ENCODE measurements at places on chromosomes 1 and 21.

- no peak for DNase-seq
Observed at GRCh38 chr1:217605390-217605789, 25.5 kb downstream of the GPATCH2 start.

DNA sequence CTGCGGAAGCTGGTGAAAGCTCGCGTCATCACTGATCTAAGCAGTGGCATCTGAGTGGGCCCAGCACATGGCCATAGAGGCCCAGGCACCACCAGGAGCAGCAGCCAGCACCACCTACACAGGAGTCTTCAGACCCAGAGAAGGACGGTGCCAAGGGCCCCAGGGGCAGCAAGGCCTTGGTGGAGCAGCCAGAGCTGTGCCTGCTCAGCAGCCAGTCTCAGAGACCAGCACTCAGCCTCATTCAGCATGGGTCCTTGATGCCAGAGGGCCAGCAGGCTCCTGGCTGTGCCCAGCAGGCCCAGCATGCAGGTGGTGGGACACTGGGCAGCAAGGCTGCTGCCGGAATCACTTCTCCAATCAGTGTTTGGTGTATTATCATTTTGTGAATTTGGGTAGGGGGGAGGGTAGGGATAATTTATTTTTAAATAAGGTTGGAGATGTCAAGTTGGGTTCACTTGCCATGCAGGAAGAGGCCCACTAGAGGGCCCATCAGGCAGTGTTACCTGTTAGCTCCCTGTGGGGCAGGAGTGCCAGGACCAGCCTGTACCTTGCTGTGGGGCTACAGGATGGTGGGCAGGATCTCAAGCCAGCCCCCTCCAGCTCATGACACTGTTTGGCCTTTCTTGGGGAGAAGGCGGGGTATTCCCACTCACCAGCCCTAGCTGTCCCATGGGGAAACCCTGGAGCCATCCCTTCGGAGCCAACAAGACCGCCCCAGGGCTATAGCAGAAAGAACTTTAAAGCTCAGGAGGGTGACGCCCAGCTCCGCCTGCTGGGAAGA lies 3.2 kb upstream of the ARTN start:
- DNase-seq, result peak; percentile 52

DNA sequence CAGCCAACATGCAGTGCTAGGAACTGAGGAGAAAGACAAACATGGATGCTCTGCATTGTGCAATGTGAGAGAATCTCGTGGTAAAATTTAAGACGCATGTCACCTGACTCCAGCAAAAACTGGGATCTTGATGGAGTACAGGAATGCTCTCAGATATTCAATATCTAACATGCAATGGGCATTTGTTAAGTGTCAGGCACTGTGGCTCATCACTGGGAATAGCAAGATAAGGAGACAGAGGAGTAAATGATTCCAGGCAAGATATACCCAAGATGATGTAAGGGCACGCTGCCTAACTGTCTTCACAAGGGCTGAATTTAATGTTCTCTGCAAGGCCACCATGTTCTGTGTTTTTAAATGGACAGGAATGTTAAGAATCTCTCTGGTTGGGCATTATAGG lies 67.8 kb downstream of the LPAR3 start:
- DNase-seq, result no peak

- DNase-seq, result no peak
Observed at GRCh38 chr1:191022856-191023255, 545.2 kb upstream of the BRINP3 start.

GRCh38 chr1:175193527-175193910 lies 943 bp upstream of the KIAA0040 start:
- no peak for DNase-seq

DNA sequence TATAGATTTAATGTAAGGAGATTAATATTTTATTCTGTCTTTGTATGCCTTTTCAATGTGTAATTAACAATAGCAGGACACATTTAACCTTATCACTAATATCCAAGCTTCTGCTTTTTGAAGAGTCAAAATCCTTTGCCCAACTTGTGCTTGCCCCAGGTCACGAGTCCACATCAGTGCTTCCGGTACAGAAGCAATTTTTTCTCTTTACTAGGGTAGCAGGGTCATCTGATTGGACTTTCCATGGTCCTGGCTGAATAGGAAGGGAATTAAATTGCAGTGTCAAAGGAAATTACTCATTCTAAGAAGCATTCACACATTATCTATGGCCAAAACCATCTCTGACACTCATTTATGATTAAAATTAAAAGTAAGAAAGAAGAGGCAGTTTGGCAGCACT lies 460.5 kb upstream of the ADGRL2 start:
- no peak for DNase-seq

DNA sequence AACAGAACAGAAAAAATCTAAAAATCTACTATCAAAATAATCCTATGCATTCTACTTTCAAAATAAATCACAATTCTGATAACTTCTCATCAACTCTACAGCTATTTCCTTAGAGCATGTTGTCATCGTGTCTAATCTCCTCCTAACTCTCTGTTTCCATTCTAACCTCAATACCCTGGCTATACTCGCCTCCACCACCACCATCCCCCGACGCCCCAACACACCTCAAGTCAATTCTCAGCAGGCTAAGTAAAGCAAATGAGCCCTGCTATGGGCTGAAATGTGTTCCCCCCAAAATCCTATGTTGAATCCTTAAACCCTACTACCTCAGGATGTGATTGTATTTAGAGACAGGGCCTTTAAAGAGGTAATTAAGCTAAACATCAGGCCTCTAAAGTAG lies 34.6 kb downstream of the NRDC start:
- DNase-seq, result peak; percentile 51

DNA sequence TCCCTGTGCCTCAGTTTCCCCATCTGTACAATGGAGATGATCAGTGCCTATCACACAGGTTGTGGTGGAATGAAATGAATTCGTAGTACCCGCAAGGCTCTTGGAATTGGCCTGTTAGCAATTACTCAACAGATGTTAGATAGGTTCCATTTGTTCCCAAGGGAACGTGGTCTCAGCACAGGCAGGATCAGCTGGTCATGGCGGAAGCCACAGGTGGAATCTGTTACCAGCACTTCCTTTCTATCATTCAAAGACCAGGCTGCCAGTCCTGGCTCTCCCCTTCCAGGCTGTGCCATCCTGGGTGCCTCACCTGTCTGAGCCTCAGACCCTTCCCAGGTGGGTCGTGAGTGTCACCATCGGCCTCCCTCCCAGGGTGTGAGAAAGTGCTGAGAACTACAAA lies 61.5 kb downstream of the FBXO2 start:
- no peak for DNase-seq

DNA sequence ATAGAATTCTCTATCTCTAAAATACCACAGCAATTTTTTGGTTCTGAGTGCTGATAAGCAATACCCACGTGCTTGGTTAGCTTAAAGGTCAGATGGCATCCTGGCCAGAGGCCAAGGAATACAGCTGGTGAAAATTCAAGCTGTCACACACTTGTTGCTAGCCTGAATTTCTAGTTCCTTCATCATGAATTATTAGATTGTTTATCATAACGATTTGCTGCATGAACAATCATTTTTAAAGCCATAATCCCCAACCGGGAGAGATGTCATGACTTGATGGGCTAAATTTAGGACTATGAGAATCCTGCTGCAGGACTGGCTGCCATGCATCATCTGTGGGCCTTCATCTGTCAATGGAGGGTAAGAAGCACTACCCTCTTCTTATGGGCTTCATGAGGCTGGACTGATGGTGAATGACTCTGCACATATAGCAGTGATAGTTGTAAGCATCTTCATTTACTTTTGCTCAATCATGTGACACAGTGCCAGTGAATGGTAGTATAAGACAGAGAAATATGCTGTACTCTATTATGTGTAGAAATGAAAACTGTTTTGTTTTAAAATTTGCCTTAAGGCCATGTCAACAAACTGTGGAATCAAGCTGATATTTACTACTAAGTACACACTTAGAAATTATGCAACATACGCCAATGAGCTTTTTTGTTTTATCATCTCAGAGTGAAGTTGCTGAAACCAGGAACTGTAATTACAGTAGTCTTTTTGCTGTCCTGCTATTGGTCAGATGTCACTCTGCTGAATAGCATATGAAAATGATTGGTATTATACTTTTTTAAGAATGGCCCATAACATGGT lies 80.5 kb upstream of the RALGPS2 start:
- no peak for DNase-seq

DNA sequence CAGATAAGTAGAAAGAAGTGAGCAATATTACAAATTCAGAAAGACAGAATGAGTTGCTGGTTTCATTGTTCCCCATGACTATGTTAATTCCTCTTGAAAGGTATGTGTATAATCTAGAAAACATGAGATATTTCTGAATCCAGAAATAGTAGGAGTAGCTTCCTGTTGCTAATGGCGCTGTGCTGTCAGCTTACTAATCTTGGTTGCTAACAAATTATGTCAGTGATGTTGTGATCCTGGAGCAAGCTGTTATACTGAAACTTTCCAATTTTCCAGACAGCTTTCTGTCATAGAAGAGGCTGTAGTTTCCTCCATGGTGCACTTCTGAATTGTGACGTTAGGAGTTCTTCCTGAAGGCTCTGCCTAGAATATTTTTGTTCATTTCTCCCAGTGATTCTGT lies 372.3 kb downstream of the USP25 start:
- DNase-seq, result no peak
